ENCODE measurements at places on chromosomes 11 and 22.

- DNase-seq, result no peak
Measured at GRCh38 chr11:267491-267994, 10.7 kb upstream of the NLRP6 start.

GRCh38 chr11:108703916-108704315 lies 39.0 kb downstream of the DDX10 start:
- DNase-seq, result no peak

DNA sequence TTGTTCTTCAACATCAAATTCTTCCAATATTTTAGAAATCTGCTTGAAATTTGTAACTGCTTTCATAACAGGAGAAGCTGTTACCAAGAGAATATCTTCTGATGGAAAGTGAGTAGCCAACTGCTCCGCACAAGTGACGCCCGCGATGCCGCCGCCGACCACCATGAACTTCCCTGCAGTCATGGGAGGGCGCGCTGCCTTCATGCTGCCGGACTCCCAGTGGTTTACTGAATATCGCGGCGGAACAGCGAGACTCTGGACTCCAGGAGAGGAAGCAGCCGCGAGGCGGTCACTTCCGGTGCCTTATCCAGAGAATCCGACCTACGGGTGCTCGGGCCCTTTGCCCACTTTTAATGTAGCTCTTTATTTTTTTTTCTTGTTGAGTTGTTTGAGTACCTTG lies 190.6 kb downstream of the GUCY1A2 start:
- DNase-seq, result no peak

DNA sequence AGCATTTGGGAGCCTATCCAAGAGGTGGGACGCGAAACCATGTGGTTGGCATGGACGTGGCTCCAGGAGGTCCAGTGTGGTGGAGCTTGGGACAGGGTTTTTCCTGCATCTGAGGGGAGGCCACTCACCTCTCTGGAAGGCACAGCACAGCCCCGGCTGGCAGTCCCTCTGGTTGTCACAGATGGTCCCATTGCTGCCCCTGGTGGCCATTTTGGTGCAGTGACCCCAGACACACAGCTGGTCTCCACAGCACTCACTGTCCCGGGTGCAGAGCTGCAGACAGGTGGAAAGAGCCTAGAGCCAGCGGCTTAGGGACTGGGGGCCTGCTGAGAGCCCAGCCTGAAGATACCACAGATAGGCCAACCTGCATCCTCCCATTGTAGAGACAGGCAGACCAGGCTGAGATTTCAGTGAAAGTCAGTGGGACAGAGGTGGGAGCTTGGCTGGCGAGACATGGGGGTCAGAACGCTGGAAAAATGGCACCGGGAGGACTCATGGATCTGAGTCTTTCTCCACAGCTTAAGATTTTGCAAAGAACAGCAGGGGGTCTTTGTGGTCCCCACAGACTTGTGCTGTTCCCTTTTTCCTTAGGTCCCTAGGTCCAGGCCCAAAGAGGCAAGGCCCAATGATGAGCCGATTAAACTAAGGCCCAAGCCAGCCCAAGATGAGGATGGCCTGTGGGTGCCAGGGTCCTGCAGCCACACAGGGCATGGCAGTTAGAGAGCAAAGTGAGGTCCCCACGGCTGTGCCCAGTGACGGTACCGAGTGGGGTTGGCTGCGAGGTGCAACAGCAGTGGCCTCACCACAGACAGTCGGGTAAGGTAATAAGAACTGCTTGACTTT lies 41.4 kb downstream of the DKK3 start:
- peak; percentile 55 for DNase-seq

- no peak for DNase-seq
Measured at GRCh38 chr22:18032455-18033101, 8.2 kb upstream of the MICAL3 start.

- no peak for DNase-seq
Measured at GRCh38 chr11:29679996-29680395, 336.8 kb downstream of the KCNA4 start.

- no peak for DNase-seq
Measured at GRCh38 chr11:45388472-45388871, 102.3 kb upstream of the SYT13 start.

DNA sequence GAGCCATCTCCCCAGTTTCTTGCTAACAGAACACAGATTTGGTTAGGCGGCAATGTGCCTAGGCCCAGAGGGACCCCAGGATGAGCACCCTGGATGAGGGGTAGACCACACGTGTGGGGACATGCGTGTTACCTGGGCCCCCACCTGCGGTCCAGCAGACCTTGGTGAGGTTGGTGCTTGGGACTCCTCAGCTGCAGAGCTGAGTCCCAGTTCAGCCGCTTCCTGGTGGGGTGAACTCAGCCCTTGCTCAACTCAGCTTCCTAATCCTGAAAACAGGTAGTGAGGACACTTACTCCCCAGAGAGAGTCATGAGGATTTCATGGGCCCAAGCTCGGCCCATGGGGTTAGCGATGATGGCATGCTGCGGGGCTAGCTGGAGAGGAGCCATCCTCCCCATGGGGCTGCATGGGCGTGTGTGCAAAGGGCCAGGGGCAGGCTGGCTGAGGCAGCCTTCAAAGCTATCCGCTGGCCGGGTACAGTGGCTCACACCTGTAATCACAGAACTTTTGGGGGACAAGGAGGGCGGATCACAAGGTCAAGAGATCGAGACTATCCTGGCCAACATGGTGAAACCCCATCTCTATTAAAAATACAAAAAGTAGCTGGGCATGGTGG lies 46.9 kb upstream of the SHISAL1 start:
- no peak for DNase-seq

DNA sequence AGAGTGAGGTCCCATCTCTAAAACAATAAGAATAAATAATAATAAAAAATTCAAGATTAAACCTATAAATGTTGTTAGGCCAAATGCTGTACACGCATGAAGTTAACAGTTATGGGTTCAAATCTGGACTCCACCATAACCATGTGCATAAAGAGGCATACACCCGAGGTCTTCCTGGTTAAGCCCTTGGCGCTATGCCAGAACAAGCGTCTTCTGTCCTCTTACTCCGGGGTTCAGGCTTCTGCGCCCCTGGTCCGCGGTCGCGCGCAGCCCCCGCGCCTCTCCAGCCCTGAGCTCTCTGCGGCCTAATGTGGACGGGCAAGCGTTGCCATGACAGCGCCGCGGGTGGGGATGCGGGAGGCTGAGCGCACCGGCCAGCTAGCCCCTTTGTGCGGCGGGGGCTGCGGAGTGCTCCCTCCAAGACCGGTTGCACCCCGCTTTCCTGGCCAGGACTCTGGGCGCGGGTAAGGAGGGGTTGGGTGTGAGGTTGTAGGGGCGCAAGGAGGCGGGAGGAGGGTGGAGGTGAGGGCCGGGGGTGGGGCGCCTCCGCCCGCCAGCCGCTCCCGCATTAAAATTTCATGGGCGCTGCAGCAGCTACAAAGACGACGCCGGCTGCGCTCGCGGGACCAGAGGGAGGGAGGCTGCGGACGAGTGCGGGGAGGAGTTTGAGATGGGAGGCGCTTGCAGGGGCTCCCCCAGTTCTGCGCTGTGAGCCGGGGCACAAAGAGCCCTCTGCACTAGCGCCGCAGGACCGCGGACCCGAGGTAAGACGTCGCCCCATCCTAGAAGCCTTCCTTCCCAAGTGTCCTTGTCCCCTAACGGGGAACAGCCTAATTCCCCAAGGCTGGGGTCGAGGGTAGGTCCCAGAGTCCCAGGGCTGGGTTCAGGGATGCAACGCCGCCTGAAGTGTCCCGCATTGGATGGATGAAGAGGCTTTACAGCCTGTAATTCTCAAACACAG lies at the start of gene MIAT:
TSS of gene MIAT (plus strand) at position 698 of the 961 bp plus-strand sequence.
- DNase-seq, result peak; percentile 61

GRCh38 chr11:120044011-120044675 lies 93.8 kb downstream of the TRIM29 start:
- no peak for DNase-seq

DNA sequence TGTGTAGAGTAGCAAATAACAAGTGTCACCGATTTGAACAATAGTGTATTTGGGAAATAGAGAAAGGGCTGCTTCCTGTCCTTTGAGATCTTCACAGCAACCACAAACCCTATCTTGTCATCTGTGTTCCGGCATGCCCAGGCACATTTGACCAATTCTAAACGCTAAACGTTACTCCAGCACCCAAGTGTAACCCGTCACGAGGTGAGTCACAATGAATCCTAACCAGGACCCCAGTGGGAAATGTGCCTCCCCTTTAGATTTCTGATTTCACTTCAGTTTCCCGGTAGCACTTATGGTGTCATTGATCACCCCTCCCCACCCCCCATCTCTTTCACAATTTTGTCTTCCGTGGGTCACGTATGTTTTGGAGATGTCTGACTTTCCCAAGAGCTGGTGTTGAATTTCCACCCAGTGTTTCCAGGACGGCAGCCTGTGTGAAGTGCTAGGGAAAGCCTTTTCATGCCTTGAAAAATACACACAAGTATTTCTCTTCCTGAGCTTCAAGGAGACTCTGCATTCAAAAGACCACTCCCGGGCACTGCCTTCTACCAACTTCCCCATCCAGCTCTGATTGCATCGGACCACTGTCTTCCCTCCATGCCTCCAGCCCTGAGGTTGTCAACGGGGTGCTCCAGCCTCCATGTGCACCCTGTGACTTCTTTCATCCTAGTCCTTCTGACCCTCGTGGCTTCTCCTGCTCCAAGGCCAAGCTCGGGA lies 10.5 kb upstream of the C11orf24 start:
- no peak for DNase-seq

Data from NCI-H1092 (cell line).